ENCODE measurements at places on chromosomes 7 and 10.

- DNase-seq, result no peak
Observed at GRCh38 chr10:32938554-32939061, 19.4 kb downstream of the ITGB1 start.

- no peak for DNase-seq
Observed at GRCh38 chr10:8544057-8544380, 489.5 kb downstream of the GATA3 start.

- peak; percentile 61 for DNase-seq
Observed at GRCh38 chr10:110864662-110865140, 7.0 kb upstream of the PDCD4 start.

DNA sequence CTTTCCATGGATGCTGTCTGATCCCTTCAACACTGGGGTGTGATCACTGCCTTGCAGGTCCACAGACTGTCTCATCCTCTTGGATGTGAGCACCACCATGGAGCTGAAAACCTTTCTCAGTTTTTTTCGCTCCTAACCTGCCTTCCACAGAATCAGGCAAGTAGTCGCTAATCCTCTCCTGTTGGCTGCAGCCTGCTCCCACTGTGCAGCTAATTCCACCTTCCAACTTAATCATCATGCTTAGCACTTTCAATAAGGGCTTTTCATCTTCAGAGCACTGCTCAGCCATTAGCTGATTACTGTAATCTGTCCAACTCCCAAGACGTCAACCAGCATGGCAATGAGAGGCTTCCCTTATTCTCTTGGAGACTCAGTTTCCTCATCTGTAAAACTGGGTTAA is 15.1 kb upstream of the CDH23 start:
- no peak for DNase-seq

DNA sequence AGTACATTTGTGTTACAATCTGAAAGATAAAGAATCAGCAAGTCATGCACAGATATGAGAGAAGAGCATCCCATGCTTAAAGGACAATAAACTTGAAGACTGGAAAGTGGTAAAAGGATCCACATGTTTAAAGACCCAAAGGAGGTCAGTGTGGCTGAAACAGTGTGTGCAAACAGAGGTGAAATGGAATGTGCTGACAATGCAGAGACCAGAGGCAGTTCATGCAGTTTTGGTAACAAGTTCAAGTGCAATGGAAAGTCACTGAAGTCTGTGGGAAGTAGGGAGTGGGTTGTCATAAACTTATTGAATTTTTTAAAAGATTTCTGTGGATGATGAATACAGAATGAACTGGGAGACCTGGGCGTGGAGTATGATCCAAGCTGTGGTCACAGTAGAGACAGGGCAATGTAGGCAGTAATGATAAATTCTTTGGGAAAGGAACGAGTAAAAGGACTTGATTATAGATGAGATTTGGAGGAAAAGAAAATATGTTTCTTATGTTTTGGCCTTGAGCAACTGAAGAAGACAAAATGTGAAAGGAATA is 408.0 kb downstream of the HGF start:
- no peak for DNase-seq

DNA sequence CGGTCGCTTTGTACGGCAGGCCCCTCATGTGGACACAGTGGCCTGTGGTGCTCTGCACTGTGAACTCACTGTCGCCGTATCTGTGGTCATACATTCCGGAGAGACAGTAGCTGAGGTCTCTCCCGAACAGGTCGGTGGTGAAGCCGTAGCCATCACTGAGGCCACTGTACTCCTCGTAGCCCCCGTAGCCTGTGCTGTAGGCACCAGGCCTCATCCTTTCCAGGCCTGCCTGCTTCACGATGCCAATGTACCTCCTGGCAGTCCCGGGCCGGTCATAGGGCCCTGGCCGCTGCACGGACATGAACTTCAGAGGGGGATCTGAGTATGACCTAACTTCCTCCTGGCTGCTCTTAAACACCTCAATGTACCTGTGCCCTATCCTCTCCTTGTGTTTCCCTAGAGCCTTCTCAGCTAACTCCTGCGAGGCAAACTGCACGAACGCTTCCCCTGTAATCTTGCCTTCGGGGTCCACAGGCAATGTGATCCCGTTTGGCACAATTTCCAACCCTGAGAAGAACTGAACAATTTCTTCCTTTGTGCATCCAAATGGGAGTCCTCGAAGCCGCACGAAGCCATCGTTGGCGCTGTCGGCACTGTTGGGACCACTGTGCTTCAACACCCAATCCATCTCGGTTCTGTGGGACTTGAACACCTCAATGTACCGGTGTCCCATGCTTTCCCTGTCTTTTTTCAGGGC is 15.7 kb downstream of the FXYD4 start:
- no peak for DNase-seq

DNA sequence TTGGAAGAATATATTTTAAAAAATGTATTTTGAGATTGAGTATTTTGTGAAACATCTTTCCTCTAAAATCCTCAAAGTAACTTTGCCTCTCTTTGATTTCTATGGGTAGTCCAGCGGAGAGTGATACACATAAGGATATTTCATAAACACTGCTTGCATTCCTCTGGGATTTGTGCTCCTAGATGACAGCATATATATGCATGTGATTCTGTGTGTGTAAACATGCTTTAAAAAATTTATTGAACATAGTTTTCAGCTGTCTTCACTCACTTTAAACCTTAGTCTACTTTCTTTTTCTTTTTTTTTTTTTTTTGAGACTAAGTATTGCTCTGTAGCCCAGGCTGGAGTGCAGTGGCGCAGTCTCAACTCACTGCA is 84.6 kb downstream of the KAT6B start:
- no peak for DNase-seq

GRCh38 chr7:83476511-83477050 is 172.4 kb downstream of the SEMA3E start:
- no peak for DNase-seq

DNA sequence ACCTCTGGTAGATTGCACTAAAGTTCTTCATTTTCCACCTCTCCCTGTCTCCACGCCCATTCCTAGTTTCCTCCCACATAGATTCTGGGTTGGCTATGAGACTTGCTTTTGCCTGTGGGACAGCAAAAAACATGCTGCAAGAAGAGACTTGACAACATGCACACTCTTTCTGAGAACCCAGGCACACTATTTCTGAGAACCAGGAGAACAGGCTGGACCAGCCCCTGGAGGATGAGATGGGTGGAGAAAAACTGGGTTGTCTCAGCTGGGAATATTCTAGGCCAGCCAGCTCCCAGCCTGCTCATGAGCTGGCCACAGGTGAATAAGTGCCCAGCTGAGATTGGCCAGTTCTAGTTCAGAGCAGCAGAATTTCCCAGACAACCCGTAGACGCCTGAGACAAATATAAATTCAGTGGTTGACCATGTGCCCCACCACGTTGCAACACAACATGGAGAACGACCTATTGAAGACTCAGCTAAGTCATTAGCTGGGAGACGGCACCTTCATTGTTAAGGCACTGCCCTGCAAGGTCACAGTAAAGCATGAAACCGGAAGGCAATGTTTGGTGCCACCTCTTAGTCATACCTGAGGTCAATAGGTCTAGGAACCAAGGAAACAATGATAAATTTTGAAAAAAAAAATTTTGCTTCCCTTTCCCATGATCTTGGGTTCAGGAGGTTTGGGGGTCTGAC is 92.7 kb upstream of the AKR1E2 start:
- DNase-seq, result no peak

GRCh38 chr7:33040803-33041516 is 21.6 kb downstream of the NT5C3A start:
- DNase-seq, result peak; percentile 69

DNA sequence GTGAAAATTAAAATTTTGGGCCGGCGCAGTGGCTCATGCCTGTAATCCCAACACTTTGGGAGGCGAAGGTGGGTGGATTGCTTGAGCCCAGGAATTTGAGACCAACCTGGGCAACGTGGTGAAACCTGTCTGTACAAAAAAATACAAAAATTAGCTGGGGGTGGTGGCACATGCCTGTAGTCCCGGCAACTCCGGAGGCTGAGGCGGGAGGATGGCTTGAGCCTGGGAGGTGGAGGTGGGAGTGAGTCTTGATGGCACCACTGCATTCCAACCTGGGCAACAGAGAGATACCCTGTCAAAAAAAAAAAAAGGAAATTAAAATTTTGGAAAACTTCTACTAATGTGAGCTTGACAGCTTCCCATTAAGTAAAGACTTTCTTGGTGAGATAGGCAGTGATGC is 3.1 kb downstream of the SRRT start:
- no peak for DNase-seq

- no peak for DNase-seq
Observed at GRCh38 chr10:130485236-130485957, 349.2 kb downstream of the GLRX3 start.

GRCh38 chr10:88980800-88981199 is 9.8 kb upstream of the FAS start:
- no peak for DNase-seq

DNA sequence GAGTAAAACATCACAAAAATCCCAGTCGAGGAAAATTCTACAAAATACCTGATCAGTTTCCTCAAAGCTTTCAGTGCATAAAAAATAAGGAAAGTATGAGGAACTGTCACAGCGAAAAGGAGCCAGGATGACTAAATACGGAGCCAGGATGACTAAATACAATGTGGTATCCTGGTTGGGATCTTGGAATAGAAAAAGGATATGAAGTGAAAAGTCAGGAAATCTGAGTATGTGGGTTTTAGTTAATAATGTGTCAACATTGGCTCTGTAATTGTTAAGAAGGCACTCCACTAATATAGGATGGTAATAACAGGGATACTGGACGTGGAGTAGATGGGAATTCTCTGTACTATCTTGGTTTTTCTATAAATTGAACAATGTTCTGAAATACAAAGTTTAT is 175.5 kb downstream of the SUGCT start:
- no peak for DNase-seq

GRCh38 chr7:44382459-44383265 is 57.3 kb upstream of the CAMK2B start:
- no peak for DNase-seq

- DNase-seq, result no peak
Observed at GRCh38 chr10:13865758-13866491, 279.2 kb downstream of the PRPF18 start.

- DNase-seq, result no peak
Observed at GRCh38 chr7:114082642-114083165, 163.9 kb upstream of the PPP1R3A start.

GRCh38 chr7:42720991-42721796 is 190.7 kb downstream of the C7orf25 start:
- no peak for DNase-seq

DNA sequence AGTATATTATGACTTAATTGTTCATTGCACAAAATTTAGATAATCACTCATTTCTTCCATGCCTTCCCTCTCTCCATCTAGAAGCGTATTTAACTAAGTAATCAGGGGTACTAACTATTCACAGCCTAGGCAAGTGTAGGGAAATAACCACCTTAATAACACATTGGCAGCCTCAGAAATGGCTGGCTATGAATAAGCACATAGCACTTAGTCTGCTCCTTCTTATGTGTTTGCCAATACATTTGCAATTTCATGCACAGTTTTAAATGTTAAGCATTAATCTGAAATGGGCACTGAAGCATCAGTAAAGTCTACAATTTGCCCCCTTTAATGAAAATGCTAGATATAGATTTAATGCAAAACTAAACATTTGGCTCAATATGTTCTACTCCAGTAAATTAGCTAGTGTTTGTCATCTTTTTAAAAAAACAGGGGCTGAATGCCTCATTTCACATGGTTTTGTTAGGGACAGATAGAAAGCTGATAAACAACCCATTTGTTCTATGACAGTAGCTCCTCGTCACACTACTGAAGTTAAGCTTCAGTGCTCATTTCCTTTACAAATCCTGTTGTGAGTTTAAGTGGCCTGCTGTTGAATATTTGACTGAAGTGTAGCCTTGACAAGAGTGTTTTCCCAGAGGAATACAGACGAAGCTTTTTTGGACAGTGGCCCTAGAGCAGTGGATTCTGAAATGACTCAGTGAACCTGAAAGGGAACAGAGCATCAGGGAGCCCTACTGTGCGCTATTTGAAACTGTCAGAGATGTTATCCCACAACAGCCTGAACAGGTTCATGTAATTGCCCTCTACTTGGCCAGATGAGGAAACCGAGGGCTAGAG is 30.5 kb downstream of the HHEX start:
- DNase-seq, result no peak

- DNase-seq, result no peak
Observed at GRCh38 chr10:125104559-125104958, 55.8 kb downstream of the CTBP2 start.

DNA sequence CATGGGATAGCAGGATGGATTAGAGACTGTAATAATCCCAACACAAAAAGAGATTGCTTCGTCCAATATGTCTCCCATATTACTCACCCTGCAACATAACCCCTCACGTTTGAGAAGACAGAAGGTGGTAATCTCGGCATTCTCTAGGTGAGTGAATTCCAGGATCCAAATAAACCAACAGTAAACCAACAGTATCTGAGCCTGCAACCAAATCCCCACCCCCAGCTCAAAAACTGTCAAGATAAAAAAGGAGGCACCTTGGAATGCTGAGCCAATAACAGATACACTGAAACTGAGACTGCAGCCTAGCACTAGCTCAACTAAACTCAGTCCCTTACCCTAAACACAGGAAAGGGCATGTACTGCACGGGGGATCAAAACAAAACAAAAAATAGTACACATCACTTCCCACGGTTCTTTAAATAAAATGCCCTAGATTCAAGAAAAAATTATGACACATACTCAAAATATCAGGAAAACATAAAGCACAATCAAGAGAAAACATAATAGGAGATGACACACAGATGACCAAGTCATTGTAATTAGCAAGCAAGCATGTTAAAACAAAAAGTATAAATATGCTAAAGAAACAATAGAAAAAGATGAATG is 28.0 kb downstream of the IPMK start:
- DNase-seq, result no peak

- DNase-seq, result no peak
Observed at GRCh38 chr7:25389489-25390106, 161.3 kb upstream of the NPVF start.

GRCh38 chr10:102114861-102115618 is 5.1 kb downstream of the LDB1 start:
- peak; percentile 88 for DNase-seq

GRCh38 chr10:30011396-30011795 is 48.0 kb downstream of the JCAD start:
- no peak for DNase-seq
